ENCODE measurements at places on chromosomes 7 and 10. TPM values are rescaled to one million over a fixed set of nuclear protein-coding genes. Genes with fewer than 3 reads are reported as not detected.

DNA sequence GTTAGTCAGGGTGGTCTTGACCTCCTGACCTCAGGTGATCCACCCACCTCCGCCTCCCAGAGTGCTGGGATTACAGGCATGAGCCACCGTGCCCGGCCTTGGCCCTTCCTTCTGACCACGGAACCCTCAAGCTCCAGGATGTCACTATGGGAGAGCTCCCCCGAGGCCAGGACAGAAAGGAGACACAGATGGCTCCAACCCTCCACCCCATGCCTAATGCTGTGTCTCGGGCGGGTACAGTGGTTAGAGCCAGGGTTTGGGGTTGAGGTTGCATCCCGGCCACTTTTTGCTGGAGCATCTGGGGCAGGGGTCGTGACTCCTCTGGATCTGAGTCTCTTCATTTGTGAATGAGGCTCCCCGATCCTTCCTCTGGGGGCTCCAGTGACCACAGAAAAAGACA is 8.1 kb downstream of the MYL10 start:
- no peaks in the 10 kb centered on the region for H3K36me3 ChIP-seq
- no peak overlapping the region for H3K27ac ChIP-seq
- no peak overlapping the region for H3K4me3 ChIP-seq

DNA sequence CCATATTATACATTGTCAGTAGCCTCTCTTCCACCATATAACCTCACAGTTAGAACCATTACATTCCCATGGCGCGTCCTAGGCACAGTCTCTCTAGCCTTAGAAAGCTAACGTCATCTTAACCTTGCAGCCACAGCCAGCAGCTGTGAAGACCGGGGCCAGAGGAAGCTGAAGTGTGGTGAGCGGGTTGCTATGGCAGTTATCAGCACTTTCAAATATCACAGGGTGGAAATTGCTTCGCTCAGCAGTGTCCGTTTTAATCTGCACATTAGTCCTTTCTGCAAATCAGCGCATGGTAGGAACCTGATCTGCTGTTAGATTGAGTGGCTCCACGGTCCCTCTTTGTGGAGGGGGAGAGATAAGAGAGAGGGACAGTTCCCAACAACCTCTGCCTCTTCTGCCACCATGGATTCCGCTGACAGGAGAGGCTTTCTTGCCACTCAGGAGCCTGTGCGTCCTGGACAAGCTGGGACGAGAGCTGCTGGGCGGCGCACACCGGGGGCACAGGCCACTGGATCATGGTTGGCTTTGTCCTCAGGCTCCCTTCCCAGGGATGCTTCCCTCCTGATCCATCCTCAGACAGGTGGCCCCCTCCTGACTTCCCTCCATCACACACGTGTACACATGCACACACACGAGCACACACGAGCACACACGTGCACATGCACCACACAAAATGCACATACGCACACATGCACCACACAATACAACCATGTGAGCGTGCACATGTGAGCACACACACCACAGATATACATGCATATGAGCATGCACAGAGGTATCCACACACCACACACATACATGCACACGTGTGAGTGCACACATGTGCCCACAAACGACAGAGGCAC is 93.8 kb downstream of the WDR37 start:
- H3K4me3 ChIP-seq, result no peak overlapping the region
- no peaks in the 10 kb centered on the region for H3K36me3 ChIP-seq
- no peak overlapping the region for H3K27ac ChIP-seq
- H3K4me1 ChIP-seq, result no peaks in the 10 kb centered on the region
- no peak for DNase-seq

GRCh38 chr10:12184165-12184564 is 11.5 kb downstream of the NUDT5 start:
- H3K4me1 ChIP-seq, result no peaks in the 10 kb centered on the region
- DNase-seq, result no peak
- peaks cover 11% of the 10 kb centered on the region for H3K36me3 ChIP-seq

GRCh38 chr7:108178398-108178797 is 48.2 kb upstream of the LAMB4 start:
- H3K4me3 ChIP-seq, result no peak overlapping the region
- H3K27me3 ChIP-seq, result no peaks in the 10 kb centered on the region
- no peak for DNase-seq

DNA sequence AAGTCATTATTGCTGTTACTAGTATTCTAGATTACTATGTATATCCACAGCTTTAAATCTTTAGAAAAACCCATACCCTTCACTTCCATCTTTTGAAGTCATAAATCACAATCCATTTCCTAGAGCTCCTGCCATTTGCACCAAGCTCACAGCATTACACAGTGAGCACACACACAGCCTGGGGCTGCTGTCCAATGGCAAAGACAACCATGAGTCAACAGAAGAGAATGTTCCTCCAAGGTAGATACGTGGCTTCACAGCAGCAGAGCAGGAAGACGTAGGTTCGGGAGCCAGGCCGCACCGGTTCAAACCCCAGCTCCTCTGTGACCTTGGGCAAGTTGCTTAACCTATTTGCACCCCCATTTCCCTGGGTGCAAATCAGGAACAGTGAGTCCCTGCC is 234.6 kb downstream of the DIP2C start:
- no peak for DNase-seq
- H3K4me1 ChIP-seq, result peaks cover 38% of the 10 kb centered on the region
- H3K27ac ChIP-seq, result peak overlapping the region; percentile 66
- H3K27me3 ChIP-seq, result no peaks in the 10 kb centered on the region

DNA sequence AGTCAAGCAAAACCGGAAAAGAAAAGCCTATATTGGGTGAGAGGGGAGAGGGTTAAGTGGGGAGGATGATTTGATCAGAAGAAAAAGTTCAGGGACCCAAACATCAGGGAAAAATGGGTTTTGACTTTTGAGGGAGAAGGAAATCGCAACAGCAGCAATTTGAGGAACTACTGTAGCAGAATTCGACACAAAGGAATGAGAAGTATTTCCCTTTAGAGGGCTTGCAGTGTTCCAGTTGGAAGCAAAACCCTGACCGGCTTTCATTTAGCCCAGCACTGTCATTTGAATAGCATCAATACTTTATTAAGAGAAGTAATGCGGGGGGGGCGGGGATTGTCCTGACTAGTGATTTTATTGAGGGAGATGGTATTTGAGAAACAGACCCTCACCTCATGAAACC is 37.2 kb upstream of the GATA3 start:
- H3K36me3 ChIP-seq, result peaks cover 9% of the 10 kb centered on the region
- no peak overlapping the region for H3K4me3 ChIP-seq
- no peaks in the 10 kb centered on the region for H3K27me3 ChIP-seq
- H3K27ac ChIP-seq, result no peak overlapping the region

GRCh38 chr10:72044417-72045041 is 43.8 kb downstream of the SPOCK2 start:
- H3K36me3 ChIP-seq, result no peaks in the 10 kb centered on the region
- DNase-seq, result peak; percentile 56
- H3K4me1 ChIP-seq, result peaks cover 34% of the 10 kb centered on the region
- H3K27me3 ChIP-seq, result no peaks in the 10 kb centered on the region
- H3K4me3 ChIP-seq, result no peak overlapping the region

CLRN3 gene
- total RNA-seq, result not detected

PPP3CB gene
- total RNA-seq, result 39.4 TPM

DDX50 gene
- 33.9 TPM for total RNA-seq

CLIP2 gene
- 52.9 TPM for total RNA-seq

NPC1L1 gene
- 0.85 TPM for total RNA-seq

PRPF18 gene
- total RNA-seq, result 18.0 TPM
